ENCODE measurements at places on chromosomes 1 and 21. TPM values are rescaled to one million over a fixed set of nuclear protein-coding genes. Genes with fewer than 3 reads are reported as not detected.

GRCh38 chr21:44299085-44299457 lies 782 bp upstream of the PFKL start:
- no peaks in the 10 kb centered on the region for H3K27me3 ChIP-seq
- H3K27ac ChIP-seq = peak overlapping the region; percentile 95
- no peak for DNase-seq
- H3K4me1 ChIP-seq = peaks cover 82% of the 10 kb centered on the region
- no peaks in the 10 kb centered on the region for H3K36me3 ChIP-seq

DNA sequence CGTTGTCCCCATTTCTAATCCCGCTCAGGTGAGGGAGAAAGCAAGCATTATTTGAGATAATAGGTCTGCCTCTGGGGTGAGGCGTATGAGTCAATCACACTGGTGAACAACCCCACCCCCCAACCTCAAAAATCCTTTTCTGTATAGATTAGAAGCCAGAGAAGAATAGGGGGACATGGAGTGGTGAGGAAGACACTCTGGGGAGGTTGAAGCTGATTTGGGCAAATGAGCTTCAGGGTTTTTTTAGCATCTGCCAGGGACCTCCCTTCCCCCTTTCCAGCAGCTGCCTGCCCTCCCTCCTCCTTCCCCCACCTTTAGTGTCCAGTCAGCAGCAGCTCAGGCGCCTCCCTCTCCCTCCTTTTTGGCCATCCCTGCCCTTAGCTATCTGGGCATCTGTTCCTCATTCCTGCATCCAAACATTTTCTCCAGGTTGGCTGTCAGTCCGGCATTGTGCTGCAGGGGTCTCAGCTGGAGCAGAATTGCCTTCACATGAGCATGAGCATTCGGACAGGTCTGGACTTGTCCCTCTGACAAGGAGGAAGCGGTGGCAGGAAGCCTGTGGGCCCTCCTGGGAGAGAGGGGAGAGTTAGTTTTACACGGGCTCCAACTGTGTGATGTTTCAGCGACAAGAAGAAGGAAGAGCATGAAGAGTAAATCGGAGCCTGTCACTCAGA lies 30.8 kb upstream of the PTGFRN start:
- H3K4me1 ChIP-seq = peaks cover 31% of the 10 kb centered on the region
- peak overlapping the region; percentile 83 for H3K27ac ChIP-seq
- H3K27me3 ChIP-seq = no peaks in the 10 kb centered on the region
- peak; percentile 52 for DNase-seq
- no peaks in the 10 kb centered on the region for H3K36me3 ChIP-seq

DNA sequence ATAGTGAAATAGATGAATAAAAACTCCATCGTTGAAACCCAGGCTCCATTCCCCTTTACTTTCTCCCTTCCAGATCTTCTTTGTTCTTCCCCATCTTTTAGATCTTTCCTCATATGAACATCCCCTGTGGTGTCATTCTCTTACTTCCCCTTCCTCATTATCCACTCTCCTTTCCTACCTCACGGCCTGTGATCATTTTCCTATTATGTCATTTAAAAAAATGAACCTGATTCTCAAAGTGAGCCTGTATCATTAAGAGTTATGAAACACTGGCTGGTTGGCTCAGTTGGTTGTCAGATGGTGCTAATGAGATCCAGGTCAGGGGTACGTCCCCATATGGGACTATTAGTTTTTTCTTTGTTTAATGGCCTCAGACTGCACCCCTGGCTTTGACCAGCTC lies 38.3 kb downstream of the TCEANC2 start:
- no peak for DNase-seq
- H3K4me3 ChIP-seq = no peak overlapping the region
- H3K36me3 ChIP-seq = peaks cover 20% of the 10 kb centered on the region
- no peaks in the 10 kb centered on the region for H3K27me3 ChIP-seq

DNA sequence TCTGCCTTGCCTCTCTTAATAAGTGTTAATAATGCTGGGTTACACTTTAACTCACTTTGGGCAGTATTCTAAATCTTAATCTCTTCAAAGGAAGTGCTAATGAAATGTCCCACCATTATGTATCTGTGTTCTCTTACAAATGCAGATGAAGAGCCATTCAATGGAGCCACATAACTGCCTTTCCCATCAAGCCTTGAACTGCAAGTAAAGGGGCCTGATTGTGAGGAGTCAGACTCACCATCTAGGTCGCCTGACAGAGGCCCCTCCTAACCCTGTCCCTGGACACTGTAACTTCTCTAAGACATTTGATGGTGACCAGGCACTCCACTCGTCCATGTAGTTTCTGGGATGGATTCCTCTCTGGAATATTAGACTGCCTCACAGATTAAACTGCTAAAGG lies 329.4 kb downstream of the KIF26B start:
- H3K27ac ChIP-seq = no peak overlapping the region
- H3K36me3 ChIP-seq = no peaks in the 10 kb centered on the region
- H3K27me3 ChIP-seq = no peaks in the 10 kb centered on the region
- H3K4me1 ChIP-seq = no peaks in the 10 kb centered on the region
- DNase-seq = no peak

DNA sequence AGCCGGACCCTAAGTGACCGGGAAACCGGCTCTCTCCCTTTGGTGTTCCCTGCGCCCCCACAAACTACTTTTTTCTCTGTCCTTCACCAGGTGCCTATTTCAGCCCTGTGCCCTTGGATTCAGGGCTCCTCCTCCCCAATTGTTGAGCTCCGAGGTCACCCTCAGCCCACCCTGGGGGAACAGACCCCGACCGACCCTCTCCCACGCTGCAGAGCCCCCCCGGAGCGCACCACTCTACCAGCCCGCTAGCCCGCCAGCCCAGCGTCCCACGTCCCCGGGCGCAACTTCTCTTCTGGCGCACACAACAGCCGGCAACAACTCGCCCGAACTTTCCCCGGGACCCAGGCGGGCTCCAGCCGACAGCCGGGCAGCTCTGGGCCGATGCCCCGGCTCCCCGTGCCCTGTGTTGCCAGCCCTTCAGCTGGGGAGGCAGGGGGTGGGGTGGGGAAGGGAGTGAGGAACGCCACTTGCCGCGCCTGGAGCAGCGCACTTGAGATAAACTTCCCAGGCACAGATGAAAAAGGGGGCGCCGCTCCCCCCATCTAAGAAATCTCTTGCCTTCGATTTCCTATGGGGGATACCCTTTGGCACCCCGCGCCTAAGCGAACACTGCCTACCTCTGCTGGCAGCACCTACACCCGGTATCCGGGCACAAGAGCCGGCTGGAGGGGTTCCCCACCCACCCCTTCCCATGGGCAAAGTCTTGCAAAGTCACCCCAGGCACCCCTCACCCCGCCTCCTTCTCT lies 997 bp downstream of the CASZ1 start:
- H3K27me3 ChIP-seq = peaks cover 42% of the 10 kb centered on the region
- H3K27ac ChIP-seq = peak overlapping the region; percentile 94
- DNase-seq = peak; percentile 37
- H3K36me3 ChIP-seq = no peaks in the 10 kb centered on the region

DNA sequence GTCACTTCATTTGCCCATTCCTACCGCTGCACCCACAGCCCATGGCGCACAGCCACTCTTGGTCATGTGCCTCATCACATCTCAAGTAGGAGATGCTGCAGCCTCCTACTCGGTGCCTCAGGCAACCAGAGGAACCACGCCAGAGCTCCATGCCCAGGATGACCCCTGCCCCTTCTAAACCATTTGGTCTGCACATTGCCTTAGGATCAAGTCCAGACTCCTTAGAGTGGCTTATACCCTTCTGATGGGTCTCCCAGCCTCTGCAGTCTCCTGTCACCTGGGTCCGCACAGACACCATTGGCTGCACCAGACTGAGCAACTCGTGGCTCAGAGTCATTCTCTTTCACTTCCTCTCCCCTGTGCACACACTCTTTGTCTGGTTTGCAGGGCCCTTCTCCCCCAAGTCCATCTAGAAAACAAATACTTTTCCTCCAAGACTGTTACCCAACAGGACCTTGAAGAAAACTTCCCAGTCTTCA lies 2.2 kb upstream of the ADORA3 start:
- peak overlapping the region; percentile 92 for H3K27ac ChIP-seq
- no peaks in the 10 kb centered on the region for H3K27me3 ChIP-seq
- DNase-seq = no peak
- no peaks in the 10 kb centered on the region for H3K36me3 ChIP-seq

The ASTN1 gene
- 0.33 TPM for total RNA-seq

All from left ventricle myocardium inferior (tissue), 1 donor.